ENCODE measurements at places on chromosomes 6 and 20. TPM values are rescaled to one million over a fixed set of nuclear protein-coding genes. Genes with fewer than 3 reads are reported as not detected.

ANKRD6 gene
- polyA plus RNA-seq = 68.3 TPM

IYD gene
- polyA plus RNA-seq = 0.17 TPM

WFDC2 gene
- polyA plus RNA-seq = 70.0 TPM

NOTCH4 gene
- 23.3 TPM for polyA plus RNA-seq

COX7A2 gene
- 453 TPM for polyA plus RNA-seq
